ENCODE measurements at places on chromosomes 13 and 19. TPM values are rescaled to one million over a fixed set of nuclear protein-coding genes. Genes with fewer than 3 reads are reported as not detected.
A peak's percentile ranks its signal among the peaks of the same experiment; 100 is the strongest.

DNA sequence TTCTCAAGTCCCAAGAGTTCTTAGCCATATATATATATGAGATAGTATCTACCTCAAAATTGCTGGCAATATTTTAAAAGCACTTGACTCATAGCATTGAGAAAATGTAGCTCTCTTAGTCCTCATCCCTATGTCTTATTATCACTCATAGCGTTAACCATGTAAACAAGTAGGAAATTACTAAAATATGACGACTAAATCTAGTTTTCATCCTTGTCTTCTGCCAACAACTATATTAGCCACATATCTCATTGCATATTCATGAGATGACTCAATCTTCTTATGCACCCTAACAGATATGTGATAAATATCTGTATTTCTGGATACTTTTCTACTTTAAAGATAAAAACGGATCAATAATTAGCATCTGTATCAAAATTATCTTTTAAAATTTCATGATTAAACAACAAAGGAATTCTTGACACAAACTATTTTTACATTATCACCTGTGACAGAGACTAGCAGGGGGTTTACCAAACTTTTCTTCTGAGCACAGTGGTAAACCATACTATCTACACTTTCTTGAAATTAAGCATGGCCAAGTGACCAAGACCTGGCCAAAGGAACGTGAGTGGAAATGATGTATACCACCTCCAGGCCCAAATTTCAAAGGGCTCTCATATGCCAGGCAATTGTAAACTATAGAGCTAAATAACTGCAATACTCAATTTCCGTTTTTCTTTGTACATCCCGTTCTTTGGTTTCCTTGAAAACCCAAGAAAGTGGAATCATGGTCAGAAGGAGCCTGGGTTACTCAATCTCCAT lies 45.7 kb downstream of the ZC3H13 start:
- no peak for DNase-seq

PRR22 gene
- 4.1 TPM for total RNA-seq

DNA sequence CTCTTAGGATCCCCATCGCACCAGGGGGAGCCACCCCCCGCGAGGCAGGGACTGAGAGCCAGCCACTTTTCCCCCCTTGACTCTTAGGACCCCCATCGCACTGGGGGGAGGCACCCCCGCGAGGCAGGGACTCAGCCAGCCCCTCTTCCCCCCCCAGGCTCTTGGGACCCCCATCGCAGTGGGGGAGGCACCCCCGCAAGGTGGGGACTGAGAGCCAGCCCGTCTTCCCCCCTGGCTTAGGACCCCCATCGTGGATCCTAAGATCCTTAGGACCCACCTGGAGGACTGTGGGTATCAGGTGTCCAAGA lies 365.2 kb upstream of the SPRY2 start:
- no peak for DNase-seq

DNA sequence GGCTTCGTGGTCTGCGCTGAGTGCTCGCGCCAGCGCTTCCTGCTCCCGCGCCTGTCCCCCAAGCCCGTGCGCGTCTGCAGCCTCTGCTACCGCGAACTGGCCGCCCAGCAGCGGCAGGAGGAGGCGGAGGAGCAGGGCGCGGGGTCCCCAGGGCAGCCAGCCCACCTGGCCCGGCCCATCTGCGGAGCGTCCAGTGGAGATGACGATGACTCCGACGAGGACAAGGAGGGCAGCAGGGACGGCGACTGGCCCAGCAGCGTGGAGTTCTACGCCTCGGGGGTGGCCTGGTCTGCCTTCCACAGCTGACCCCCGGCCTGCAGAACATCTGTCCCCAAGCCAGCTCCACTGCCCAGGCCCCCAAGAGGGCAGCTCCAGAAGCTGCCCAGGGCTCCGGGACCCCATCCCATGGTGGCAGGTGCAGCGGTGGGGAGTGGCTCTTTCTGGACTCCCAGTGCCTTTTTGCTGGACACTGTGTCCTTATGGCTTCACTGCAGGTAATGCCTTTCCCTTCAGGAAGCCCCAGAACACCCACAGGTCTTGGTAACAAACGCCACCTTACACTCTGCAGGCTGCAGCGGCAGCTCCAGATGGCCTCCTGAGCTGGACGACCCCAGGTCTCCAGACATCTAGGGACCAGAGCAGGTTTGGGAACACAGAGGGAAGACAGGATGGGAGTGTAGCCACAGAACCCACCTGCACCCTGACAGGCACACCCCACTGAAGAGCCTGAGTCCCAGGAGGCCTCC lies 9.3 kb downstream of the PLEKHF1 start:
- DNase-seq = no peak

GRCh38 chr19:39671739-39672363 lies 16.1 kb downstream of the LGALS16 start:
- DNase-seq = peak; percentile 29
